ENCODE measurements at places on chromosomes 3 and 15. TPM values are rescaled to one million over a fixed set of nuclear protein-coding genes. Genes with fewer than 3 reads are reported as not detected.

The HRH1 gene
- 22.6 TPM for total RNA-seq

The AMIGO3 gene
- 1.1 TPM for total RNA-seq

The NR1I2 gene
- not detected for total RNA-seq

The EFCAB12 gene
- not detected for total RNA-seq

The AMT gene
- 1.5 TPM for total RNA-seq

The RYK gene
- total RNA-seq, result 89.6 TPM

The CYP19A1 gene
- total RNA-seq, result 0.59 TPM

The PIERCE2 gene
- total RNA-seq, result 9.9 TPM

The GOLGA6L7 gene
- total RNA-seq, result not detected

The NSMCE3 gene
- 9.3 TPM for total RNA-seq

The PPP1R14D gene
- not detected for total RNA-seq

The GOLGA6L4 gene
- 0.68 TPM for total RNA-seq

The TRIM42 gene
- total RNA-seq, result not detected

The GNAT1 gene
- not detected for total RNA-seq

The GNB4 gene
- 91.1 TPM for total RNA-seq

The ANAPC13 gene
- 116 TPM for total RNA-seq

The THRB gene
- 0.98 TPM for total RNA-seq

The NIPA2 gene
- 135 TPM for total RNA-seq

The ST8SIA2 gene
- total RNA-seq, result 15.1 TPM

The LYZL4 gene
- total RNA-seq, result 1.5 TPM

The ZNF80 gene
- total RNA-seq, result not detected

The IGSF11 gene
- 0.39 TPM for total RNA-seq

The ABHD17C gene
- total RNA-seq, result 4.5 TPM

The GPR160 gene
- 0.24 TPM for total RNA-seq

The CD86 gene
- total RNA-seq, result not detected

The GLDN gene
- 0.78 TPM for total RNA-seq

The SEMA3F gene
- 1.9 TPM for total RNA-seq

The DNAH12 gene
- total RNA-seq, result 1.6 TPM

The SLC51A gene
- total RNA-seq, result not detected

The PLD1 gene
- 10.9 TPM for total RNA-seq

The CIB2 gene
- 6.2 TPM for total RNA-seq

The CORO2B gene
- total RNA-seq, result 5.9 TPM

The SKOR1 gene
- not detected for total RNA-seq

The OCA2 gene
- not detected for total RNA-seq

All from RPMI7951 (cell line).